ENCODE measurements at places on chromosomes 7 and 10.

DNA sequence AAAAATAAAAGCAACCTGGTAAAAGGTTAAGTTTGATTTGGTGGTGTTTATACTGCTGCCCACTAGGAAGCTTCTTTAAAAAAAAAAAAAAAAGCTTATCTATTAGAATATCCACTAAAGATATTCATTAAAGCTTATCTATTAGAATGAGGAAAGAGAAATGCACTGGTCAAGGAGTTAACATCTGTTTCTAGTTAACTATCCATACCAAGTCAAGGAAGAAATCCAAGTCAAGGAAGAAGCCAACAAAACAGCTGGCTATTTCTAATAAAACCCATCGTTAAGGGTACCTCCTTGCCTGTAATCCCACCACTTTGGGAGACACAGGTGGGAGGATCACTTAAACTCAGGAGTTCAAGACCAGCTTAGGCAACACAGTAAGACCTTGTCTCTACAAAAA, 82.6 kb downstream of the JMJD1C start:
- no peak for DNase-seq

DNA sequence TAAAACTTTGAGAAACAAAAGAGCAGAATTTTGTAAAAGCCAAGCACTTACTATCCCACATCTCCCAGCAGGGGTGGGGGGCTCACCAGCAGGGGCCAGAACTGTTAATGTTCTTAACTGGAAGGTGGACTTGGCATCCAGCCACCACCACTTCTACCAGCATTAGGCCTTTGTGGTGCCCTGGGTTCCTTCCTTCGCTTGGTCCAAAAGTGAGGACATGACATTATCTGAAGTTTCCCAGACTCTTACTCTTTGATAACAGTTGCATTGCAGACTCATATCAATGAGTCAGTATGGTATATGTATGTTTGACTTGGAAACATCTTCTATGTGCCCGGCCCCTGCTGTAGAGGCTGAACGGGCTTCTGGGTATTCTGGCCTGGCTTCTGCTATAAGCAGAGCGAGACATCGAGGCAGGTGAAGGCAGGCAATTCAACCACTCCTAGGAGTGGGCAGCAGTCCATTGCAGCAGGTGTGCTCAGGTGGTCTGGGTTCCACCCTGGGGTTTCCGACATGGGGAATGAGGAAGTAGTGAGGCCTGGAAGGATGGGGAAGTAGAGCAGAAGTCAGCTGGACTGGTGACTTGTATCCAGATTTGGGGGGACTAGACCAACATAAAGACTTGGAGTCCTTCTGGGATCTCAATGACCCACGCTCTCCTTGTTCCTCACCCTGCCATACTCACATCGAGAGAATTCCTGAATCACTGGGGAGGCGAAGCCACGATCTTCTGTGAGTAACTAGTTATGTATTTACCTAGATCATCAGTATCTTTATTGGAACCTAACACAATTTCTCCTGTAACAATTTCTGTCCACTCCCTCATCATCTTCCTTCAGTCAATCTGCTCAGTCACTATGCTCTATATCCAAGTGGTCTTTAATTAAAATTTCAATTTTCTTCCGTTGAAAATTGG, 4.1 kb downstream of the ZNF777 start:
- DNase-seq, result no peak

- no peak for DNase-seq
These were observed 26.2 kb upstream of the ECHDC3 start for GRCh38 chr10:11715815-11716494.

- no peak for DNase-seq
These were observed 250.3 kb downstream of the STK31 start for GRCh38 chr7:23960361-23960760.

- no peak for DNase-seq
These were observed 114.1 kb downstream of the VIPR2 start for GRCh38 chr7:159030490-159031134.

DNA sequence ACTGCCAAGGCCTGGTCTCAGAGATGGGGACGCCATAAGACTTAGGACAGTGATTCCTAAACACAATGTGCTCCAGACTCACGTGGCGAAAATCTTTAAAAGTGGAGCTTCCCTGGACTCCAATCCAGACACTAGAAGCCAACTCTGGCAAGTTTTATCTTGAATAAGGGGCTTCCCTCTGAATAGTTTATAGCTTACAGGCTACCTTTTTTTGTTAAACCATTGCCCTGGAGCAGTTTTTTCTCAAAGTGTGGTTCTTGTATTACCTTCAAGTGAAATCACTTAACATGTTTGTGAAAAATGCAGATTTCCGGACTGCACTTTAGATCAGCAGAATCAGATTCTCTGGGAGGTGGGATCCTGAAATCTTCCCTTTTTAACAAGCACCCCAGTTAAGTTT, 171.7 kb upstream of the PHF14 start:
- DNase-seq, result no peak

DNA sequence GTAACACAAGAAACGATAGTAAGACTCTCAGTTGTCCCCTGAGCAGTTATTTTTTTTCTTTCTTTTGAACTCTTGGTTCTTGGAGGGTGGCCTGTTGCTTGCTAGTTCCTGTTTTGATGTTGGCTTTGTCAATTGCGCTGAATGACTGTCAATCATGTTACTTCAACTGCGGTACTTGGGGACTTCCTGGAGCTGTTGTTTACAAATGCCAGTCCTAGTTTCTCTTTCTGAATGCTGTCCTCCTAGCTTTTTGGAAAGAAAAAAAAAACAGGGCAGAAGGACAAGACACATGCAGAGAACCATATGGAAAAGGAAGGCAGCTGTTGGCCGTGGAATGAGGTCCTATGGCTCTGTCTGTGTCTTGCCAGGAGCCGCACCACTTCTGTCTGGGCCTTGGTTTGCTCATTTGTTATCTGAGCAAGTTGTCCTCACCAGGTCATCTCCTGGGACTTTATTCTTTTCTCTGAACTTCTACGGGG, 7.0 kb upstream of the PDCD4 start:
- DNase-seq, result peak; percentile 33

DNA sequence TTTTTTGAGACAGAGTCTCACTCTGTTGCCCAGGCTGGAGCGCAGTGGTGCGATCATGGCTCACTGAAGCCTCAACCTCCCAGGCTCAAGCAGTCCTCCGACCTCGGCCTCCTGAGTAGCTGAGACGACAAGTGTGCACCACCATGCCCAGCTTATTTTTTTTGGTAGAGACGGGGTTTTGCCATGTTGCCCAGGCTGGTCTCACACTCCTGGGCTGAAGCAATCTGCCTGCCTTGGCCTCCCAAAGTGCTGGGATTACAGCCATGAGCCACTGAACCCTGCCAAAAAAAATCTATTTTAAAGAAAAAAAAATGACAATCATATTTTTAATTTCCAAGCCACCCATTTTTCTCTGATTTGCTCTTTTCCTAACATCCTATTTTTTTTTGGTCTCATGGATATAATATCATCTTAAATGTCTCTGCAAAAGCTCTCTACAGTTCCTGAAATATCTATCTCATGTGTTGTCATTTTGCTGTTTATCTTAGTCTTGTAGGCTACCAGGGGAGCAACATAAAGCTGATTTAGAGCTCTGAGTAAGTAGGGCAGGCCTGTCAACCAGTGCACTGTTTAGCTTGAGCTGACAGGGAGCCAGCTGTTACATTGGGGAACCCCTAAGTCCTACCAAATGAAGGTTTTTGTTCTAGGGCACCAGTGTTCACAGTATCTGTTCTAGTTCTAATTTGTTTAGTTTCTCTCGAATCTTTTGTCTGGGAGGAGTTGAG, 29.9 kb upstream of the HBP1 start:
- no peak for DNase-seq

DNA sequence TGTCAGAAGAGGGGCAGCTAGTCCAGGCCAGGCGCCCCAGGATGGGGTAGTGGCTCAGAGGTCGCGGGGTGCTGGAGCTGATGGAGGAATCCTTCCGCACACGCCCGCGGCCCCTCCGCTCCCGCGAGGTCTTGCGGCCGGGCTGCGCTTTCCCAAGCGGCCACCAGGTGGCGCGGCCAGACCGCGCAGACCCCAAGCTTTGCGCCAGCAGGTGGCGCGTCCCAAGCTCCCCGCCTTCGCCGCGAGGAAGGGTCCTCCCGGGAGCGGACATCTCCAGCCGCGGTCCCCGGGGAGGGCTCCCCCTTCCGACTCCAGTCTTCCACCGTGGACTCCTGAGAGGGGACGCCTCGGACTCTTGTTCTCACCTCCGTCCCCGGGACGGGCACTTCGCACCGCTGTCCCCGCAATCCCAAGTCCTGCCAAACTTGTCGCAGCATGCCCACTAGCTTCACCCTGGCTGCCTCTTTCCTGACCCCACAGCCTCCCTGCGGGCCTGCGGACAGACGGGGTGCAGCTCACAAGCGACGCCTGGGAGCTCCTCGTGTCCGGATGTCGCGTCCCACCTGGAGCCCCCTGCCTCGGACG, 19.4 kb downstream of the KCNK18 start:
- DNase-seq, result peak; percentile 62

DNA sequence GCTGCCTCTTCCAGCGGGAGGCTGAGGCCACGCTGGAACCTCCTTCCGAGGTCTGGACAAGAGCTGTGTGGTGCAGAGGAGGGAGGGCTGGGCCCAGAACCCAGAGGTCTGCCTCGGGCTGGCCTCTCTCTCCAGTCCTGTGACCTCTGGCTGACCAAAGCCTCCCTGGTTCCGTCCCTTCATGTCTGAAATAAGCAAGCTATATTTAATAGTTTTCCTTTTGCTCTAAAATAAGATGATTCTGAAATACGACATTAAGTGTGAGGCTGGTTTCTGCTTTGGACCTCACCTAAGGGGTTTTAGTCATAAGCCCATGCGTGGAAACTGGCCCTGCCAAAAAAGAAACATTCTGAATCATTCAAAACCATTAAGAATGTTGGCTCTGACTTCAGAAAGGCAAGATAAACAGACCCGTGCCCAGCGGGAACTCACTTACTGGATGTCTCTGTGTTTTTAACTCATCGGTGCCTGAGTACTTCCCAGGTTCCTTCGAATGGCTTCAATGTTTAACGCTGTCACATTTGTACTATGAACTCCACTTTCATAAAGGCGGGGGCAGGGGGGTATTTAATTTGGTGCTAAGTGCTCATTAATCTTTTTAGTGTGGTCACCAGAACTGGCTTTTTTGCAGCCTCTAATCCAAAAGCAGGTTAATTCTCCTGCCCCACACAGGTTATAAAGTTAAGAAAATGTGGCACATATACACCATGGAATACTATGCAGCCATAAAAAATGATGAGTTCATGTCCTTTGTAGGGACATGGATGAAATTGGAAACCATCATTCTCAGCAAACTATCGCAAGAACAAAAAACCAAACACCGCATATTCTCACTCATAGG, 157.5 kb upstream of the KLF14 start:
- DNase-seq, result no peak

DNA sequence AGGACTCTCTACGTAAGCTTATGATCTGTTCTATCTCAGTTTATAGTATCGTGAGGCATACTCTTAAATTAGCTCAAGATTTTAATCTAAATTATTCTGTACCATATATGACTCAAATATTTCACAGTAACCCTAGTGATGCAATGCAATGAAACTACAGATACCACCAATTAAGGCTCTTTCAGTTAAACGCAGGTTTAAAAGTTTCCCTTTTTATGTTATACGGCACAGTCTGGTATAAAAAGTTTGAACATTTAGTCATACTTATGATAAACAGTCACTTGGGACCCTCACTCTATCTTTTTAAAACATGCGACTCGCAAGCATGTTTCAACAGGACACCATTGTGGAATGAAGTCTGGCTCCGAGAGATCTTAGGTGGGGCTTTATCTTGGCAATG, 107.2 kb downstream of the CDK6 start:
- DNase-seq, result no peak

DNA sequence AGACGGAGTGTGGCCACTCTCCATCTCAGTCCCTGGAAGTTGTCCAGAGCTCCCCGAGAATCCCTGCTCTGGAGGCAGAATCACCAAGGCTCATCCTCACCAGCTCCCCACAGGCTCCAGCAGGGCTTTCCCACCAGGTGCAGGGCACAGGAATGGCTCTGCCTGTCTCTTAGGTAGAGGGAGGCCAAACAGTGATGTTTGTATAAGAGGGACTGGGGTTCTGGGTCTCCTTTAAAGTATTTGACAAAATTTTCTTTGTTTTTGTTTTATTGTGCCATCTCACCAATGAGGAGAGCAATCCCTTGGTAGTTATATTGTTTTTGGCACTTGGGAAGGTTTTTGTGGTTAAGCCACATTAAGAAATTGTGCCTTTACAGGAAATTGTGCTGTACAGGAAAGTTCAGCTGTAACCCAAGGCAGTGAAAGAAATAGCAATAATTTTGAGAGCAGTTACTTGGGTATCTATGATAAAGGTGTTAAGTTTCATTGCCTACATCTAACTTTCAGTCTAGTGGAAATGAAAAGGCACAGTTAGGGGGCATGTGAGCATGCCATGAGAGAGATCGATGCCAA, 219.3 kb upstream of the PRSS58 start:
- no peak for DNase-seq

DNA sequence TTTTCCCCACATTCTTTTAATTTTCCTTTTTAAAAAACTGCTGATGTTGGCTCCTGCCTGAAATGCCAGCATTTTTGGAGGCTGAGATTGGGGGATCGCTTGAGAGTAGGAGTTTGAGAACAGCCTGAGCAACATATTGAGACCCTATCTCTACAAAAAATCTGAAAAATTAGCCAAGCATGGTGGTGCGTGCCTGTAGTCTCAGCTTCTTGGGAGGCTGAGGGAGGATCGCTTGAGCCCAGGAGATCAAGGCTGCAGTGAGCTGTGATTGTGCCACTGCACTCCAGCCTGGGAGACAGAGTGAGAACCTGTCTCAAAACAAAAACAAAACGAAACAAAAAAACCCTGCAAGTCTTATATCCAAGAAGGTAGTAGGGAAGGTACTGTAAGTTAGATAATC, 51.7 kb downstream of the ZMYND11 start:
- no peak for DNase-seq

DNA sequence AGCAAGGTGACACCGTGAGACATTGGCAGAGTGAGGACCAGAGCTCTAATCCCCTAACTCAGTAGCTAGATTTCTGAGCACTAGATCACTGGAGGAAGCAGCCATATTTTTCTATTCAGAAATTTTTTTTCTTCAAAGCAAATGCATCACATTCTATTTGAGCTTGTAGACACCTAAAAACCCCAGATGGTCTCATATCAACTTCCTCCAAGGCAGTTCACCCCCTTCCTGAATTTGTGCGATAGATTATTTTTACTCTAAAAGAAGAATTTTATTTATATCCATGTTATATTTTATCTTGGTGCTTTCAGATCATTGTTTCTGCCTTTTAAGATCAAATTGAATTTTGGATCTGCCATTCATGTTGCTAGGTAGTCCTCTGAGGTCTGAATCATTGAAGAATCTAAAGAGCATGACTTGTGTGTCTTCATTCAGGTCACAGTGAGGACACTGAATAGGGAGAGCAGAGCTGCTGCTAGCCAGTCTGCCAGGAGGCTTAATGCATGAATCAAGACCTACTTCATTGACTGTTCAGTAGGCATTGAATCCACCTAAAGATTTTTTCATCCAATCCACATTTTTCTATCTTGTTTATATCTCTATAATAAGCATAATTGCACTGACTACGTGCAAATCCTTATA, 92.9 kb upstream of the LRRTM3 start:
- no peak for DNase-seq

All from activated CD4-positive, alpha-beta T cell treated with anti-CD3 and anti-CD28 coated beads, Interleukin-2, amount 50 U/mL, for 1 hour (primary cell).